ENCODE measurements at places on chromosomes 12 and 14.
A peak's percentile ranks its signal among the peaks of the same experiment; 100 is the strongest.

DNA sequence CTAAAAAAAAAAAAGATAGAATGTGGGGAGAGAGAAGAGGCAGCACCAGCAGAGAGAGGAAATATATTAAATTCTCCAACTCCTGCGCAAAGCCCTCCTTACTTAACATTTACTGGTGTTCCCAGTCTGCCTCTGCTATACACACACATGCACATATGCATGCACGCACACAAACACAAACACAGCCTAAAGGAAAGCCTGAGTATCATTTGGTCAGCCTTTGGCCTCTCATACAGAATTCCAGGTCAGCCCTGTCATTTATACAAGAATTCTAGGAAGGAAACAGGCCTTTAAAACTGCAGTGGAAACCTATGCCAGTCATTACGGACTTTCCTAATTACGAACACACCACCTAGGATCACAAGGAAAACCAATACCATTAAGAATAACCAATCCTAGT is 269.4 kb downstream of the ITPR2 start:
- DNase-seq, result no peak

- peak; percentile 39 for DNase-seq
Observed at GRCh38 chr12:50110762-50111351, 1.2 kb upstream of the COX14 start.

DNA sequence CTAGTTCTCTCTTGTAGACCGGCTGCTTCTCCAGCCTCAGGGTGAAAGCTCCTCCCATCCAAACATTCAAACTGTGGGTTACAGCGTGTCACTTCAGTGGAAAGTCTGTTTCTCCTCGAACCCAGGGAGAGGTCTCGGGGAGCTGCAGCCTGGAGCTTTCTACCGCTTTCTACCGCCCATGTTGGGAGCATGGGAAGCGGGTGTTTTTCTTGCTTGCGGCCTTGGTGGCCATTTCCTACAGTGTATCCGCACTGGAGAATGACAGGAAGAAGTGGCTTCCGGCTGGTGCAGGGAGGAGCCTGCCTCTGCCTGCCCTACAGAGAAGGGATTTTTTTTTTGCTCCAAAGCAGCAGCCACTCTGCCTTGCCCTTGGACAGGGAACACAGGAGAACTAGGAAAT is 21.2 kb downstream of the ZFP36L1 start:
- DNase-seq, result peak; percentile 65

GRCh38 chr14:29895591-29896083 is 32.0 kb downstream of the PRKD1 start:
- DNase-seq, result no peak

GRCh38 chr14:59638885-59639284 is 62.3 kb upstream of the CCDC175 start:
- DNase-seq, result no peak

- DNase-seq, result no peak
Observed at GRCh38 chr12:131647667-131648066, 63.2 kb upstream of the SFSWAP start.

DNA sequence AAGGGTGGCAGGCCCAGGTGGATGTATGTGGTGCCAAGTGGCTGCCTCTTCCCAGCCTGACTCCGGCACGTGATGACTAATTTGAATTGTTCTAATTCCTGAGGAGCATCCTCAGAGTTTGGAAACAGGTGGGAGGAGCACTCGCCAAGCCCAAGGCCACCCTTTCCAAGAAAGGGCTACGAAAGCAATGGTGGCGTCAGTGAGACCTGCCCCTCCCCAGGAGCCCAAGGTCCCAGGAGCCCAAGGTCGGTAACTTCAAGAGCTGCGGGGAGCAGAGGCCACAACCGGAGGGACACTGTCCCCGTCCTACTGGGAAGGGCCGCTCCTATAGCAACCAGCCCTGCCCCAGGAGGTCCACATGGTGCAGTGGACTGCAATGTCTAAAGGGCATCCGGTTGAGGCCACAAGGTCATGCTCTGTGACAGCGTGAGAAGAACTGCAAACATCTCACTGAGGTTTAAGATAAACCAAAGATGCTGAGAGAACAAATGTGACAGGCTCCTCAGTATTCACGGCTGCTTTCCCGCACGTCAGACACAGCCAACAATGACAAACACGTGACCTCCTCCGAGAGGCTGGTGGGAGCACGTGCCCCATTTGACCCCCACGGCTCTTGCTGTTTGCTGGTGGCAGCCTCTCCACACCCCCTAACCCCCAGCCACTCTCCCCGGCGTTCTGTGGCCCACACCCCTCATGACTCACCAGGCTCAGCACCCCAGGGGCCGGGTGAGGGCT is 79.6 kb downstream of the ITPK1 start:
- DNase-seq, result no peak

DNA sequence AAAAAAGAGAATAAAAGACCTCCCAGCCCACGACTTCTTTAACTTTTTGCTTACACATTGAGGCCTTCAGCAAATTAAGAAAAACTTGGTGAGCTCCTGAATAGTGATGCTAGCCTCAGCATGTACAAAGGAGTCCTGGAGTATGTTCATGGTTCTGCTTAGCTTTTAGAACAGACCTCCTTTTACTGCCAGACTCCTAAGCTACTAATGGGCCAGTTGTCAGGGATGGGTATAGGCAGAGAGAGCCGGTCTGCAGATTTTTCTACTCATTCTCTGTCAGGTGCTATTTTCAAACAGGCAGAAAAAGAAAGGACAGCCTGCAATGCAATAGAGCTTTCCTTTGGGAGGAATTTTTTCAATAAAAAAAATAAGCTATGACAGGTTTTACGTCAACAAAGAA is 81.9 kb upstream of the REP15 start:
- DNase-seq, result no peak

DNA sequence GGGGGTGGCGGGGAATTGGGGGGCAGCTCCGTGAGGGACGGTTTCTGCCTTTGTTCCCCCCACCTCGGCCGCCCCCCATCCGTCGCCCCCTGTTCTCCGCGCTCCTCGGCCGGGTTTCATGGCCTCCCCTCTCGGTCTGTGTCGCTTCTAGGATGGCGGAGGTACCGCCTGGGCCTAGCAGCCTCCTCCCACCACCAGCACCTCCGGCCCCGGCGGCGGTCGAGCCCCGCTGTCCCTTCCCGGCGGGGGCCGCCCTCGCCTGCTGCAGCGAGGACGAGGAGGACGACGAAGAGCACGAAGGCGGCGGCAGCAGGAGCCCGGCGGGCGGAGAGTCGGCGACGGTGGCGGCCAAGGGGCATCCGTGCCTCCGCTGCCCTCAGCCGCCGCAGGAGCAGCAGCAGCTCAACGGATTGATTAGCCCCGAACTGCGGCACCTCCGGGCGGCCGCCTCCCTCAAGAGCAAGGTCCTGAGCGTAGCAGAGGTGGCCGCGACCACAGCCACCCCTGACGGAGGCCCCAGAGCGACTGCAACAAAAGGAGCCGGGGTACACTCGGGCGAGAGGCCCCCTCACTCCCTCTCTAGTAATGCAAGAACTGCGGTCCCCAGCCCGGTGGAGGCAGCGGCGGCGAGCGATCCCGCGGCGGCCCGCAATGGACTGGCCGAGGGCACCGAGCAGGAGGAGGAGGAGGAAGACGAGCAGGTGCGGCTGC is 575 bp downstream of the NAA30 start:
- peak; percentile 49 for DNase-seq

GRCh38 chr12:7344833-7345606 is 41.1 kb downstream of the ACSM4 start:
- DNase-seq, result peak; percentile 74

All from suppressor macrophage treated with lipopolysaccharide for 1 hour (primary cell).